ENCODE measurements at places on chromosomes 5 and 9.

DNA sequence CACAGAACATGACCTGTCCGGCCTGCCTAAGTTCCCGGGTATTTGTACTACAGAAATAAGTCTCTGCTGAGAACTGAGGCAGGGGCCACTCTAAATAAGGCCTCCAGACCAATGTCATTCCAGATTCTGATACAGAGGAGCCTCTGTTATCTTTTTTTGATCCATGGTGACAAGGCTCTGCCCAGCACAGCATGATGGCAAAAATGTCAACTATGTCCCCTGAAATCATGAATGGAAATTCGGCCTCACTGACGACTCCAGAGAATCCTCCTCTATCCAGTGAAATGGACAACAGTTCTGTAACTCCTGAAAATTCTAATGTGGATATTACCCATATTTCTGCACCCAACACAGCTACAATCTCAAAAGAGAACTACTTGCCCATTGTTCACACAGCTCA is 335.0 kb downstream of the DNAH5 start:
- no peak for DNase-seq

DNA sequence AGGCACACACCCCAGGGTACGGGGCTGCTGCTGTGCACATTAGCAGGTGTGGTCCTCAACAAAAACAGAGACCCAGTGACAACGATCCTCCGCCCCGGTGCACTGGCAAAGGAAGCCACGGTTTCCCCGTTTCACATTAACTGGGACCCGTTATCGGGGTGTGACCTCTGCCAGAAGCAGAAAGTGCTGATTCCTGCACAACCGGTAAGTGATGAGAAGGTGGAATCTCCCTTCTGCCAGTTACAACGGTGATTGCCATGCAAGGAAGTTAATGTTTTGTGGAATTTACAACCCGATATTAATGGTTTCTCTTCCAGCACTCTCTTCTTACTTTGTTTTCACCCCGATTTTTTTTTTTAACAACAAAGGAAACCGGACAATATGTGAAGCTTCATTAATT is 294.9 kb upstream of the IRX1 start:
- DNase-seq, result no peak

DNA sequence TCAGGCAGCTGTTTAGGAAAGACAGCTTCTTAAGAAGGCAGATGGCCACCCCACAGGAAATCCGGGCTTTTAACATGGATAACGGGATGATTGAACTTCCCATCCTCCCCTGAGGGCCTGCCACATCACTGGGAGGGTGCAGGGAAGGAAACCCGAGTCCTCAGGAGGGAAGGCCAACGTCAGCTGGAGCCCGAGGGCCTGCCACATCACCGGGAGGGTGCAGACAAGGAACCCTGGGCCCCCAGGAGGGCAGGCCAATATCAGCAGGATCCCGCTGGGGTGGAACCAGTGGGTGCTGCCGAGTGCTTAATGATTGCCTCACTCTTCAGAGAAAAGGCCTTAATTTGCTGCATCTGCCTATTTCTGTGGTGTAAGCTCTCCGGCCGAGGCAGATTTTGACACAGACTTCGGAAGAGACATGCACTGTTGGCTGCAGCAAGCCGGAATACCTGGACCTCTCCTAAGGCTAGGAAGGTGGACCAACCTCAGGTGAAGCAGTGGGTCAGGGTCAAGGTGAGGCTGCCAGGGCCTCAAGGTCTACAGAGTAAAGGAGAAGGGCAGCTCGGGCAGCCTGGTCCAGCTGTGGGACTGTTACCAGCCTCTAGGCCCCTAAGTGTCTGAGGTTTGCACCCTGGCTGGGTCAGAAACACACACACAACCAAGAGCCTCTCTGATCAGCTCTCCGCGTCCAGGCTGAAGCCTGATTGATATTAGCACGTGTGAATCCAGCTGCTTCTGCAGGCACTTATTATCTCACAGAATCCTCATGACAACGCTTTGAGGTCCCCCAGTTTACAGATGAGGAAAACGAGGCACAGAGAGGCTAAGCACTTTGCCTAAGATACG is 14.8 kb upstream of the COL5A1 start:
- DNase-seq, result no peak

GRCh38 chr5:144183254-144183889 is 12.7 kb downstream of the KCTD16 start:
- DNase-seq, result no peak

- DNase-seq, result no peak
These were observed 54.4 kb downstream of the ITGA1 start for GRCh38 chr5:52842111-52842510.

DNA sequence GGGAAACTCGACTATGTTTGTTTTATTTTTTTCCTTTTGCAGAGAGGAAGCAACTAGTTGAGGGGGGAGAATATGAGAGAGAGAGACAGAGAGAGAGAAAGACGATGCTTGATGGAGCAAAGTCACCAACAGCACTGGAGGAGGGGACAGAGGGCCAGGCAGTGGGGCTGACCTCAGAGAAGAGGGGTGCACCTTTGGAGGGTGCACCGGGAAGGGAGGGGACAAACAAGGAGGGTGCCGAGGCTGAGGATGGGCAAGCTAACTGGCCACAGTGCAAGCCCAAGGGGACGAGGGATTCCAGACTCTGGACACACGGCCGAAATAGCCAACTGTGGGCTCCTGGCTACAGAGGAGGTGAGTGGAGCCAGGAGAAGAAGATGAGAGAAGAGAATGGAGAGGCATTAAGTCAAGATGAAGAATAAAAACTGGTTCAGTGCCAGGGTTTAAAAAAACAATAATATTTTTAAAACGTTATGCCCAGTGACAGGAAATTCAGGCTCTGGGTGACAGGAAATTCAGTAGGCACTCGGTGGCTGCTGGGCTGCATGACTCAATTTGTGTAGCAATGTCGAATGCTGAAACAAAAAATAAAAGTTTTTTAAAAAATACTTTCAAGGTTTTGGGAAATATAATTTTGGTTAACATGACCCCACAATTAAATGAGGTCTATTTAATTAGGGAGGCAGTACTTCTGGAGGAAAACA is 13.3 kb upstream of the GLRX start:
- DNase-seq, result peak; percentile 30

- DNase-seq, result no peak
These were observed 435.7 kb downstream of the DMAC1 start for GRCh38 chr9:7363777-7364477.

GRCh38 chr5:150553911-150554310 is 46.0 kb downstream of the NDST1 start:
- DNase-seq, result no peak

DNA sequence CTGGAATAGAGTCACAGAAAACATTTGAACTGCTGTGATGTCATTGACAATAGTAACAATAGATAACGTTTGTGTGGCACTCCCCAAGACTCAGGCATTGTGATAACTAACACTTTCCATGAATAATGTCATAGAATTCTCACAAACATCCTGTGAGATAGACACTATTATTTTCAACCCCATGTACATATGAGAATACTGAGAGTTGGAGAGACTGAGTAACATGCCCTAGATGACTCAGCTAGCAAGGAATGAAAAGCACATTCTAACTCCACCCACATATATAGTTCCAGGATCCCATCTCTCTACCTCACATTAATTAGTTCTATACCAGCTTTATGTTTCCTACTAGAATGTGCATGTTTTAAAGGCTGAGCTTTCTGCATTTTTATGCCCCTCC is 71.4 kb downstream of the ASTN2 start:
- DNase-seq, result no peak

GRCh38 chr9:136177224-136177623 is 27.7 kb downstream of the LHX3 start:
- DNase-seq, result no peak

DNA sequence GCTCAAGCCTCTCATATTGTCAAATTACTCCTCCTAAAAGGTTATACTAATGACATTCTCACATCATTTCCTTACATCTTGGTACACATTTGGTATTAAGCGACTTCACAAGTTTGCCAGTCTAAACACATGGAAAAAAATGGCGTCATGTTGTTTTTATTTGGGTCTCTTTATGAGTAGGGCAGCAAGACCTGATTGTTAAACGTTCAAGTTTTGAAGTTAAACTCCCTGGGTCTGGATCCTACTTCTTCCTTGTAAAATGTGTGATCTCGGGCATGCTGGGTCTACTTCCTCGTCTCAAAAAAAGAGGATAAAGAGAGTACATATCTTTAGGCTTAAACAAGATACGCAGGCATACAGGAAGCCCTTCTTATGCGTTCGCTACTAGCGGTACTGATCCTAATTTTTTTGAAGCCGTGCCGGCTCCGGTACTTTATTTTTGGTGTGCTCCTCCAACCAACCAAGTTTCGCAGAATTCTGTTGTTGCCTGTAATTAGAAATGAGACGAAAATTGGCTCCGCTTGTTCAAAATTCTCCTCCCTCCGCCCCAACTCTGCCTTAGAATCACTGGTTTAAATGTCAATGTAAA is 596 bp upstream of the CDC37L1 start:
- no peak for DNase-seq

GRCh38 chr5:157915638-157916037 is 56.7 kb upstream of the CLINT1 start:
- no peak for DNase-seq

DNA sequence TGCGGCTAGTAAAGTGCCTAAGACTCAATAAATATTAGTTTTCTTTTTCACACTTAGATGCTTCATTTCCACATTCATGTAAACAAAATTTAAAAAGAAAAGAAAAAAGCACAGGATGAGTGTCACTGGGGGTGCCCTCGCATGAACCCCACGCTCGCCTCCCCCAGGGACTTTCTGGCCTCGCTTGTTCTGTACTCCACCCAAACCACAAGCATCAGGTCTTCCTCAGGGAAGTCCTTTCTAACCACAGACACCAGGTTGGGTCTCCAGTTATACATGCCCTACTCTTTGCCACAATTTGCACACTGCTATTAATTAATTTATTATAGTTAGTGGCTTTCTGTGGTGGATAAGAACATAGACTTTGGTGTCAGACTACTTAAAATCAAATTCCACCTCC is 92.4 kb downstream of the RORB start:
- no peak for DNase-seq

GRCh38 chr5:146446861-146447733 is at the start of gene TCERG1:
Gene TCERG1 (plus strand): TSS chr5:146447333. CDS start chr5:146447350, 17 bp downstream.
- DNase-seq, result peak; percentile 99

GRCh38 chr5:56077796-56078233 is 83.1 kb upstream of the IL6ST start:
- no peak for DNase-seq

DNA sequence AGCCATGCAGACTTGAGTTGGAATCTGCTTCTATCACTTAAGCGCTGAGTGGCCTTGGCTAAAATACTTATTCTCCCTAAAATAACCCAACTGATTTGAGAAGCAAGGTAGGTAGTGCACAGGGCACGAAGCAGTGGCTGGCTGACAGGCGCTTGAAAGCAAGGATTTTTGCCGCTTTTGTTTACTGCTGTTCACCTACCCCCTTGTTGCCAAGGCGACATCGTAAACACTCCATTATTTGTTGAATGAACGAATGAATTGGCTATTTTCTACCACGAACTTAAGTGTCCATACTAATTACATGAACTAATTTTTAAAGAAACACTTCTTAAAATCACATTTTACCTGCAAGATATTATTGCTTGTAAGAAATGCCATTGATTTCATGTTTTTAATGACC is 98.0 kb downstream of the ANKH start:
- DNase-seq, result no peak

- no peak for DNase-seq
These were observed 55.2 kb downstream of the NEURL1B start for GRCh38 chr5:172696171-172696849.

DNA sequence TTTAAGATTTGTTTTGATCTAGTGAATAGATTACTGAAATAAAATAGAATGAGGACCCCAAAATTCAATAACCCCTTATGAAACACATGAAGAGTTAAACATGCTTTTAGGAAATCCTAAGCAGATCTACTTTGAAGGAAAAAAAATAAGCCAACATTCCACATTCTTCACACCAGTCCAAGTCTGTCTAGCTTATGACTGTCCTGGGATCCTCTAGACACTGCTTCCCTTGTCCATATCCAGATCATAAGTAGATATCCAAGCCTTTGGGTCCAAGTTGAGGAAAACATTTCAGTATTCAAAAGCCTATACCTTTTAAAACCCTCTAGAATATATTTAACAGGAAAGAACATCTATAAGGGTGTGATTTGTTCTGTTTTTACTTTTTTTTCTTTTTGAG is 58.8 kb upstream of the MINAR2 start:
- no peak for DNase-seq

- no peak for DNase-seq
These were observed 269.5 kb downstream of the ARHGEF28 start for GRCh38 chr5:73895471-73895870.

DNA sequence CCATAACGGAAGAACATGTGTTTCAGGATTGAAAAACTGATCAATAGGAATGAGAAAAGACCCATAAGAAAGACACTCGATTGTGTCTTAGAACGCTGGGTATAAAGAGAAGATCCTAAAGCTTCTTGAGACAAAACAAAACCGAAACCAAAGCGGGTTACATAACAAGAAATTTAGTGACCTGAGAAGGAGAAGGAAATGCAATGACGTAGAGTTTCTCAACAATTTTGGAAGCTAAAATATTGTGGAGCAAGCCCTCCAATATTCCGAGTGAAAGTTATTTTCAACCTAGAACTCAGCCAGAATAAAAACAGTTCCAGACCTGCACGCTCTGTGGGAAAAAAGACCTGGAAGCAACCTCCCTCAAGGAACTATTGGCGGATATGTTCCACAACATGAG is 81.9 kb upstream of the FREM1 start:
- peak; percentile 44 for DNase-seq

- no peak for DNase-seq
These were observed 1644.5 kb upstream of the NUDT12 start for GRCh38 chr5:105207066-105207465.

- no peak for DNase-seq
These were observed 95.1 kb upstream of the HMHB1 start for GRCh38 chr5:143716881-143717280.

GRCh38 chr5:123387313-123387712 is 35.9 kb downstream of the CEP120 start:
- DNase-seq, result no peak

GRCh38 chr5:6029811-6030271 is 348.5 kb downstream of the MED10 start:
- no peak for DNase-seq

- no peak for DNase-seq
These were observed 14.2 kb downstream of the ANGPTL2 start for GRCh38 chr9:127107929-127108876.

DNA sequence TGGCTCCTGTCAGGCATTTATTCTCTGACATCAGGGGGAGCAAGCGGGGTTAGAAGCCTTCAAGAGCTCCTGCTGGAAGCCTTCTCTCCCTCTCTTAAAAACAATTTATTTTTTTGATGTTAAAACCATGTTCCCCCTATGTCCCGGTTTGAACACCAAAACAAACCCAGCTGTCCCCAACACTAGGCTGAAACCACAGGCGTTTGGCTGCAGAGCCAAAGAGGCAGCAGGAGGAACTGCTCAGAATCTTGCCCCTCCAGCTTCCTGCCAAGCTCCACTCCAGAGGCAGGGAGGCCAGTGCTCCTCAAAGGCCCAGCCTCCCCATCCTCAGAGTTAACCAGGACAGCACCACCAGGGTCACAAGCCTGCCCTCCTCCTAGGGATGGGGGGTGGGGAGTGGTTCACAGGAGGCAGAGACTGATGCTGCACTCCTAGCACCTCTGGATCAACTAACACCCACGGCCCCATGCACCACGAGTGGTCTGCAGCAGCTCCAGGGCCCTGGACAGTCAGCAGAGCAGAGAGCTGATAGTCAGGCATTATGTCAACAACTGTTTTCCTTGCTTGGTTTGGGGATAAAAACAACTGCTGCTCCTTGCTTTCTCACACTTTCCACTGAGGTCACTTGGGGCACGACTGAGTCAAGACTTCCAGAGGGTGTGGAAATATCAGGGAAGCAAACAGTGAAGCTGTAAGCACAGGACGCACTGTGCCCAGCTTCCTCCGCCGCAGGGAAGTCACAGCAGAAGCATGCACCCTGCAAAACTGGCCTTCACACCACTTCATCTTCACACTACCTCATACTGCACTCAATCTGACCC is 96.5 kb upstream of the ADRA1B start:
- DNase-seq, result no peak

All from CD4-positive, alpha-beta memory T cell (primary cell).